Putamen (tissue), 1 donor: ENCODE measurements at places on chromosomes 12 and 14.

- DNase-seq, result no peak
Measured at GRCh38 chr12:78793491-78793890, 71.1 kb upstream of the SYT1 start.

- DNase-seq, result no peak
Measured at GRCh38 chr12:98399532-98399931, 115.9 kb upstream of the TMPO start.

DNA sequence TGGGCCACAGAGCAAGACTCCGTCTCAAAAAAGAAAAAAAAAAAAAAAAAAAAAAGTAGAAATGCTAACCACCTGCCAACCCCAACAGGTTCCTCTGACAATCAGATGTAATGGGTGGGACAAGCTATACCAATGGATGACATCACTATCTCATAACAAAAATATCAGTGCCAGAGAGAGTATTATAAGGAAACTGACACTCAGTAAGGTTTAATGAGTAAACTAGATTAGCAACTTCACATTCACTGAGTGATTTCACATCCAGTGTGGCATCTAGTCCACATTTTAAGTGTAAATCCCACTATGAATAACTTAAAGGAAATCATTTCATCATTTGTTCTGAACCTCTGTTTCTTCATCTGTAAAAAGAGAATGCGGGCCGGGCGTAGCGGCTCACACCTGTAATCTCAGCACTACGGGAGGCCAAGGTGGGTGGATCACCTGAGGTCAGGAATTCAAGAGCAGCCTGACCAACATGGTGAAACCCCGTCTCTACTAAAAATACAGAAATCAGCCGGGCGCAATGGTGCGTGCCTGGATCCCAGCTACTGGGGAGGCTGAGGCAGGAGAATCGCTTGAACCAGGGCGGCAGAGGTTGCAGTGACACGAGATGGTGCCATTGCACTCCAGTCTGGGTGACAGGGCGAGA lies 1.8 kb downstream of the SART3 start:
- no peak for DNase-seq

GRCh38 chr14:99596772-99597171 lies 7.2 kb downstream of the CCDC85C start:
- DNase-seq, result no peak

GRCh38 chr14:22300646-22301045 lies 288.4 kb downstream of the DAD1 start:
- no peak for DNase-seq

DNA sequence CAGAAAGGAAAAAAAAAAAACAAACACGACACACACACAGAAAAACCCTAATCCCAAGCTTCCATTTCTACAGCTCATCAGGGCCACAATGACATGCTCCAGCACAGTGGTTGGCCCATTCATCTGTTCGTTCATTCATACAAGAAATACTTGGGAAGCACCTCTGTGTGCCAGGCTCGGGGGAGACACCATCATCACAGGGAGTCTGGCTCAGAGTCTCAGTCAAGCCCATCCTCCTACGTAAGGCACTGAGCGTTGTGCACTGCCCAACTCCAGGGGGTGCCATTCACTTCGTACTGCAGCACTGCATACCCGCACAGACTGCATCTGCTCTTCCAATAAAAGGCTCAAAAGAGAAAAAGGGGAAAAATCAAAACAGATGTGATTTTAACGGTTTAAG lies 15.3 kb downstream of the VPS37B start:
- peak; percentile 67 for DNase-seq

DNA sequence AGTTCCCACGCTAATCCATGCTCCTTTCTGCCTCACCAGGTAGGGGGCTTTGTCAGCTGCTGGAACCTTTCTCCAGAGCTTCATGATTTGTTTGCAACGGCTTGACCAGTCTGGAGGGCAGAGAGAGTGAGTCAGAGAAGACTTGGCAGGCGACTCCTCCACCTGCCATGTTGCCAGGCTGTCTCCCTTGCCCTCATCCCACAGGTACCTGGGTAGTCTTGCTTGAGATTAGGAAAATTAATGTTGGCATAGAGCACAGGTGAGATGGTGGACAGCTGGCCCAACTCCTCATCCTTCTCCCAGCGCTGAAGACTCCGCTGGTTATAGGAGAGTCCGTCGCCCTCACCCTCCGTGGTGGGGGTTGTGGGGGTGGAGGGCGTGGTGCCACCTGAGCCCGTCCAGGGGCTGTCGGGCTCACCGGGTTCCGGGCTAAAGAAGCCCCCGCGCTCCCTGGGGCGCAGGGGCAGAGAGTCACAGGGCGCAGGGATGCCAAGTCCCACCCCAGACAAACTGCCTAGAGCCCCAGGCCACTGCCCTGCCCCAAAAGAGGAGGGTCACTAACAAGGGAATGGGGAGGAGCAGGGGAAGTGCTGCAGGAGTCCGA lies 18.6 kb downstream of the KMT2D start:
- DNase-seq, result no peak

DNA sequence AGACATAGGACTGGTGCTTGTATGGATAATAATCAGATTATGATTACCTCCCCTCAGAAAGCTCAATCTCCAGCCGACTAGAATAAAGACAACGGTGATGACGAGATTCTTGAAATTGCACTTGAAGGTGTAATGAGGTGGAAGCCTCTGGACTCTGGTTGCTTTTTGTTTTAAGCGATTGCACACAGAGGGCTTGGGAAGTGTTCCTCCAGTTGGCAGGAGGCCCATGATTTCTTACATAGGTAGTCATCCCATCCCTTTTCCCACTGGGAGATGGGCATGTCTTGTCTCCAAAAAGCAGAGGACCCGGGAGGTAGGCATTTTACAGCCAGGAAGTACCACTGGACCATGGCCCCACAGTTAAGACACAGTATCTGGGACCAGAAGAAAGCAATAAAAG lies 165.7 kb upstream of the FKBP4 start:
- DNase-seq, result no peak

DNA sequence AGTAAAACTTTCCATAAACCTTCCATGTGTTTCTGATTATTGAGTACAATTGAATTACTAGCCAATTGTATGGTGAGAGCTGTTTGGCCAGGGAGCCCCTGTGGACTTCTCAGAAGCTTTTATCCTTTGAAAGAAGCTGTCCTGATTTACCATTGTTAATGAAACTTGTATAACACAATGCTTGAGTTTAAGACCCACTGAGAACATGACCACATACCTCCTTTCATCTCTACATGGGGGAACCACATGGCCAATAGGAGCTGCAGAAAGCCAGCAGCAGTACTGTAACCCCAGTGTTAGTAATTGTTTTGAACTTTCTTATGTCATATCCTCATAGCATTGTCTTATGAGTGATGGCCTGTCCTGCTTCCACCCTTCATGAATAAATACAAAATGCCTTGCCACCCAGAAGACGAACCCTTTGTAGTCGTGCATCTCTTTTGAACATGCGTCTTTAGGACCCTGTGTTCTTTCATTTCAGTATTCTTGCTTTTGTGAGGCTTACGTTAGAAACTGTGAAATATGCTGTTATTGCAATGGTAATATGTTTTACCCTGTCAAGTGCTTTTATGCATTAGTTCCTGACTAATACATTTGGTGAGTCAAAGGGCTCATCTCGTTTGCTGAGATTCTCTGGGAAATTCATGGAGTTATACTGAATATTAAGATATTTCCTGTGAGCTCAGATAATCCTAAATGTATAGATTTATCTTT lies 815.7 kb downstream of the NRXN3 start:
- no peak for DNase-seq

- no peak for DNase-seq
Measured at GRCh38 chr12:65330331-65330730, 51.8 kb downstream of the MSRB3 start.

GRCh38 chr12:43805149-43805859 lies 813 bp downstream of the TWF1 start:
- DNase-seq, result peak; percentile 5

- DNase-seq, result no peak
Measured at GRCh38 chr12:56046027-56046780, 4.5 kb downstream of the RPS26 start.

DNA sequence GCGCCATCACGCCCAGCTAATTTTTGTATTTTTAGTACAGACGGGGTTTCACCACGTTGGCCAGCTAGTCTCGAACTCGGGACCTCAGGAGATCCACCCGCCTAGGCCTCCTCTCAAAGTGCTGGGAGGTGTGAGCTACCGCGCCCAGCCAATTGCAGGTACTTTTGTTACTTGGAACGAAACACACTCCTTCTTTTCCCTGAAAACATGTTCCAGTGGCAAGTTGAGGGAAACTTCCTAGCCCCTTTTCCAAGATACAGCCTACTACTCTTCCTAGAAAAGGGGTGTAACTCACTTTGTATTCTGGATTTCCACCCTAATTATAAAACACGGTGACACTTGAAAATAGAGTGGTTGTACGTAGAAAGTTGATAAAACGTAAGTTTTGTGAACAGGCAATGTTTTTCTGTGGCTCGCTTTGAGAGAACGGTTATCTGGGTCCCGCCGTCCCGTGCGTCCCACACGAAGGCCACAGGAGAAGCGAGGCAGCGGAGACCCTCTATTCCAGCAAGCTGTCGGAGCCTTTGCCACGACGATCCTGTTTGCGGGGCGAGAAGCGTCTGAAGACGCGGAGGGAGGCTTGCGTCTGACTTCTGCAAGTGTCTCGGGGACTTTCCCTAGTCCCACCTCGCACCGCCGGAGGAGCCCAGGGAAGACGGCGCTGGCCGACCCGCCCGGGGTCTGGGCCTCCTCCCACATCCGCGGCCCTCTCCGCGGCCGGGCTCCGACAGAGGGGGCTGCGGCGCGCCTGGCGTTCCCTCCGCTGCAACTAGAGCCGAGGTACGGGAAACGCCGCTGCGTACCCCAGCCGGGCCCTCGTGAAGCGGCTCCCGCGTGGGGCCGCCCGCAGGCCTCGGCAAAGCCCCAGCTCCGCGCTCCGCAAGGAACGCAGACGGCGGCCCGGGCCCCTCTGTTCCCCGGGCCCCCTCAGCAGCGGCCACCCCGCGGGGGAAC lies 745 bp downstream of the CDCA4 start:
- DNase-seq, result no peak

- no peak for DNase-seq
Measured at GRCh38 chr14:33134975-33135374, 196.3 kb downstream of the NPAS3 start.

DNA sequence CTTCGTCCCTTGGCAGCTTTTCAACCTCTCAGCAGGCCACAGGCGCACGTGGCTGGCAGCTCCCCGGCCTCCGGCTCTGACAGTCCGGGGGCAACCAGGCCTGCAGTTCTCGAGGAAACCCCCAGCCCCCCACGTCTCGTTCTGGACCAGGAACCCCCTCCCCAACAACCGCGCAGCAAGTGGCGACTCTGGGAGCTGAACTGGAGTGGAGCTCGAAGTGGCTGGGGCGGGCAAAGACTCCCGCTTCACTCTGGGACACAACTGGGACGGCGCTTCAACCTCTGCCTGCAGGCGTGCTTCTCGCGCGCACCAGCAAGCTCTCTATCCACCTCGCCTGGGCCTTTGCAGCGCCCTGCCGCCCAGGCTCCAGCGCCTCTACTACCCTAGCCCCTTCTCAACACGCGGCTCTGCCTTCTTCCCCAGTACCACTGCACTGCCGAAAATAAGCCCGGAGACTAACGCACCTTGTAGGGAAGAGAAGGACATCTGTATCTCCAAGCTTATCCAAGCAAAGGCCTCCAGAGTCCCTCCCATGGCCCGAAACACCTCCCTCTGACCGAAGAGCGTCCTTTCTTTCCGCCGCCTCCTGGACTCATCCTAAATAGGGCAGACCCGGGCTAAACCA lies 2.4 kb upstream of the NKX2-1 start:
- DNase-seq, result no peak

DNA sequence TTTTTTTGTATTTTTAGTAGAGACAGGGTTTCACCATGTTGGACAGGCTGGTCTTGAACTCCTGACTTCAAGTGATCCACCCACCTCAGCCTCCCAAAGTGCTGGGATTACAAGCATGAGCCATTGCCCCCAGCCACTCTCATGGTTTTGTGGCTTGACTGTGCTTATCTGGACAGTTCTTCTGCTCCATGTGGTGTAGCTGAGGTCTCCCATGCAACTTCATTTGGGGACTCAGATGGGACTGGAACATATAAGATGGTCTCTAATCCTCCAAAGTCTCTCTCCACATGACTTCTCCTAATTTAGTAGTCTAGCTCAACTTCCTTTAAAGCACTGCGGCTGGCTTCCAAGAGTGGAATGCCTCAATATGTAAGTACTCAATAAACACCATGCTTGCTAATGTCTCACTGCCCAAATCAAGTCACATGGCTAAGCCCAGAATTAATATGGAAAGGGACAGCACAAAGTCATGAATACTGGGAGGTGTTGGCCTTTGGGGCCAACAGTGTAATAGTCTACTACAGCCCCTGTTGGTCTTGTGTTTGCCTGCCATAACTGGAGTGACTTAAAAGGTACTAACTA lies 7.4 kb downstream of the INHBC start:
- DNase-seq, result no peak

- peak; percentile 67 for DNase-seq
Measured at GRCh38 chr14:76763096-76764041, 2.1 kb downstream of the VASH1 start.

GRCh38 chr12:53869500-53869899 lies 69.1 kb upstream of the HOXC13 start:
- peak; percentile 17 for DNase-seq

- DNase-seq, result no peak
Measured at GRCh38 chr14:21107283-21107800, 6.5 kb downstream of the TMEM253 start.

DNA sequence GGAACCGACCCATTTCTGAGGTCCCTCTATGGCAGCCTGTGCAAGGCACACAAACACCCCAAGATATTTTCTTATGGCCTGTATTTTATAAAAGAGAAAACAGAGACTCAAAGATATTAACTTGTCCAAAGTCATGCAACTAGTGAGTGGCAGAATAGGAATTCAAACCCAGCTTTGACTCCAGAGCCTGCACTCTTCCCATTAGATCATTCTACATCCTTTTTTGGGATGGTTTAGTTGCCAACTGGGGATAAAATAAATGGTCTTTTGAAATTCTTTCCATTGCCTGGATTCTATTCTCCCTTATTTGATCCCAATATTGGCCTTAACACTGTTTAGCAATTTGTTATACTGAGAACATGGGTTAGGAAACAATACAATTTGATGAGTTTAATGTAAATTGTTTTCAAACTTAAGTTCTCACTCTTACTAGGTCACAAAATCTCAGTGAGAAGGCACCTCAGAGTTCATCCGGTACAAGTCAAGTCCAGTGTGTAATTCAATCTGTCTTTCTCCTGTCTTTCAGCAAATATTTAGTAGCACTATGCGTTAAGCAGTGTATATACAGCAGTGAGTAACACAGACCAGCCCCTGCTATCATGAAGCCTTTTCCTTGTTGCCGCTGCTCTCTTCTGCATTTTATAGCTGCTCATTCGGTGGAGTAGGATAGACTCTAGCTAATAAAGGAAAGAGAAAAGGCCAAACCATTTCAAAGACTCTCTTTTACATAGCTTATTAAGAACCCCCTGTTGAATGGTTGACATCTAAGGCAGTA lies 162.1 kb upstream of the IFNG-AS1 start:
- DNase-seq, result no peak
